CD4-positive, alpha-beta T cell treated with Interleukin-15 for 4 hours (primary cell): ENCODE measurements at places on chromosomes 4 and X.

GRCh38 chr4:184007891-184008290 lies 102.8 kb downstream of the STOX2 start:
- no peak for DNase-seq

- DNase-seq = no peak
Observed at GRCh38 chrX:155747520-155747919, 133.6 kb upstream of the VAMP7 start.

GRCh38 chr4:14022456-14022855 lies 394.9 kb upstream of the BOD1L1 start:
- DNase-seq = no peak

- no peak for DNase-seq
Observed at GRCh38 chr4:76597423-76597979, 162.5 kb downstream of the SHROOM3 start.

DNA sequence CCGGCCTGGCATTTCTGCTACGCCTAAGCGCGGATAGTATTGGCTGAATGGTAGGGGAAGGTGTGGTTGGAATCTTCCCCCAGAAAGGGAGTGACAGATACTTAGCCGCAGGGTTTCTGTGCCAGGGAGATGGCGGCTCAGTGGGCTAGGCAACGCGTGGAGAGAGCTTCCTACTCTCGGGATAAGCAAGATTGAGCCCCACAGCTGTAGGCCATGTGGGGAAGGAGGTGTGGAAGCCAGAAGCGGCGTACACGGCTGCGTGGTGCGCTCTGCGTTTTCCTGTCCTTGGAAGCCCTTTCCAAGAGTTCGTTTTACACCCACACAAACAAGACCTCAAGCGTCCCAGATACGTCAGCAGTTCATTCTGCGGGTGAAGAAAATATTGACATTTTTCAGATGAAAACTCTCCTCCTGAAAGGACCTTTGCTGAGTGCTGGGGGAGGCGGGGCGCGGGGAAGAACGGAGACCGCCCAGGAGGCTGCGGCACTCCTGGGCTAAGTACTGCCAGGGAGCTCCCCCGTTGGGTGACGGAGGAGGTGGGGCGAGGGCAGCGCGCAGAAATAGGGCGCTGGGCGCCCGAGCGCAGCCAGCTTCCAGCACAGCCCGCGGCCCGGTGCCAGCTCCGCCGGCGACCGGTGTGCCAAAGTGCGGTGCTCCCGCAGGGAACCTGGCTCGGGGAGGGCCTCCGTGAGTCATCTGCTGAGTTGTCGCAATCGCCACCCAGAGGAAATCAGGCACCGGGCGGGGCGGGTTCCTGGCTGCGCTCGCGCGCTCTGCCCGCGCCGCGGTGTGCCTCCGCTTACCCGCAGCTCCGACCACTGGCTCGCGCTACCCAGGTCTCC lies at the start of gene GPAT3:
Gene GPAT3, plus strand, starts transcription at position 589 of the 842 bp plus-strand sequence. CDS start 515 bp downstream, outside the sequence.
- DNase-seq = peak; percentile 63

DNA sequence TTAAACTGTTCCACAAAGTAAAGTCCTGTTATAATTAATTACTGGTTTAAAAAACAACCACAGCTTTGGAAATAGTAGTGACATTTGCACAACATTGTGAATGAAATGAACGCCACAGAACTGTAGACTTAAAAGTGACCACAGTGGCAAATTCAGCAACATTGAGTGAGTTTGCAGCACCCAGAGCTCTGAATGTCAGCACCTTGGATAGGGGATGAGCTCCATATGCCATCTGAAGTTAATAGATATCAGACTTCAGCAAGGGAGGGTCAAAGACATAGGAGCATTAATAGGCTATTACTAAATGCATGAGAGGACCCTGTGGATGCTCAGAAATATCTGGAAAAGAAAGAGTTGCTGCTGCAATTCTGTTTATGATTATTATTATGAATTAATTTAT lies 55.3 kb upstream of the KCNIP4 start:
- DNase-seq = no peak

- DNase-seq = no peak
Observed at GRCh38 chr4:102694791-102695190, 66.0 kb downstream of the MANBA start.
